Naive thymus-derived CD4-positive, alpha-beta T cell (primary cell): ENCODE measurements at places on chromosomes 3 and 15. TPM values are rescaled to one million over a fixed set of nuclear protein-coding genes. Genes with fewer than 3 reads are reported as not detected.

Gene SH2D7
- 0.10 TPM in 1 of 2 replicates, not detected in the other for total RNA-seq

Gene ZMYND10
- total RNA-seq, result 2.8 TPM

DNA sequence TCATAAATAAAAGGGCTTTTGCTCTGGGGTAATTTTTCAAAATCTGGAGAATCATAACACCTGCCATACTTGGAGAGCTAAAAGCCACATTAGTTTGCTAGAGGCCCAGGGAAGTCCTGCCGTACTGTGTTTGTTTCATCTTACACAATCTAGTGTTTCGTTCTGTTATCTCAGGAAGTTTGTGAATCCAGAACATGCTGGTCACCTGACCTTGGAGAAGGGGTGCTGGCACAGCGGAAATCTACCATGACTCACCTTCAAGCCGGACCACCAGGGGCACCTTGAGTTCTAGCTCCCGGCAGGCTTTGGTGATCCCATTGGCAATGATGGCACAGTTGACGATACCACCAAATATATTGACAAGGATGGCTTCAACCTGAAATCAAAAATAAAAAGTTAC, 253.9 kb downstream of the SUCLG2 start:
- H3K27me3 ChIP-seq, result no peaks in the 10 kb centered on the region
- H3K27ac ChIP-seq, result no peak overlapping the region
- H3K4me1 ChIP-seq, result no peaks in the 10 kb centered on the region
- no peak for DNase-seq
- peaks cover 29% of the 10 kb centered on the region for H3K36me3 ChIP-seq

DNA sequence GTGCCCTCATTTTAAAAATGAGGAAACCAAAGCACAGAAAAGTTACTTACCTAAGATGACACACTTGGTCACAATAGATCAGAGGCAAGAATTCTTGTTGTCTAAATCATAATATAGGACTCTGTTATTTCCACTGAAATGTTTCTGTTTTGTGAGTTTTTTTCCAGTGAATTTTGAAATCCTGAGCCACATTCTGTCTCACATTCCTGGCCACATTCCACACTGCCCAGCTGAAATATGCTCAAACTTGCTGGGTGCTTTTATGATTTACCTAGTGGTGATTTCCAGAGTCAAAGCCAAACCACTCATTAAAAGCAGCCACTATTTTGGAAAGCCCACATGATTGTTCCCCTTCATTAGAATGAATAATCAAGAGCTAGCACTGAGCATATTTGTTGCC, 82.3 kb upstream of the NPHP3 start:
- H3K27me3 ChIP-seq, result no peaks in the 10 kb centered on the region
- no peaks in the 10 kb centered on the region for H3K4me1 ChIP-seq
- no peak for DNase-seq
- H3K36me3 ChIP-seq, result no peaks in the 10 kb centered on the region
- H3K4me3 ChIP-seq, result no peak overlapping the region

- no peaks in the 10 kb centered on the region for H3K27me3 ChIP-seq
- peak; percentile 34 for DNase-seq
- H3K4me3 ChIP-seq, result no peak overlapping the region
- H3K36me3 ChIP-seq, result peaks cover 100% of the 10 kb centered on the region
- no peak overlapping the region for H3K27ac ChIP-seq
Measured at GRCh38 chr3:128068156-128068620, 16.0 kb downstream of the SEC61A1 start.

- H3K36me3 ChIP-seq, result no peaks in the 10 kb centered on the region
- no peaks in the 10 kb centered on the region for H3K27me3 ChIP-seq
- no peak overlapping the region for H3K27ac ChIP-seq
- no peak overlapping the region for H3K4me3 ChIP-seq
- DNase-seq, result no peak
Measured at GRCh38 chr3:66041828-66042227, 3.1 kb upstream of the MAGI1 start.

GRCh38 chr3:61541694-61542093, 19.7 kb upstream of the PTPRG start:
- DNase-seq, result no peak
- H3K36me3 ChIP-seq, result no peaks in the 10 kb centered on the region
- no peak overlapping the region for H3K4me3 ChIP-seq
- H3K4me1 ChIP-seq, result no peaks in the 10 kb centered on the region

GRCh38 chr15:41988896-41989572, 16.7 kb upstream of the EHD4 start:
- no peak overlapping the region for H3K4me3 ChIP-seq
- H3K36me3 ChIP-seq, result no peaks in the 10 kb centered on the region
- no peak for DNase-seq

DNA sequence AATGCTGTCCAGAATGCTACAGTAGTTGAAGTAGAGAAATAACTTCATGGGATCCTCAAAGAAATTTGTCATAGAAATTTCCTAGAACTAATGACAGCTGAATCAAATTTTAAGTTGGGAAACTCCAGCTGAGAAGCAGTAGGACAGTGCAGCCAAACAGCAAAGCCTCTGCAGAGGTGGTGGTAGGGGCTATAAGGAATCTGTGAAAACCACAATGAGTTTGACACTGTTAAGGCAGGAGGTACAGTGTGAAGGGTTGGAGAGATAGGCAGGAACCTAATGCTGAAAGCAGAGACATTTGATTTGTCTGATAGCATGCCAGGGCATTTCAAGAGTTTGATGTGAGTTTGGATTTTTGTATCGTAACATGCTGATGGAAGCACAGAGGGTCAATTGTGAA, 22.0 kb downstream of the ASTE1 start:
- H3K27me3 ChIP-seq, result no peaks in the 10 kb centered on the region
- H3K4me1 ChIP-seq, result no peaks in the 10 kb centered on the region
- H3K36me3 ChIP-seq, result no peaks in the 10 kb centered on the region
- no peak overlapping the region for H3K27ac ChIP-seq
- no peak overlapping the region for H3K4me3 ChIP-seq

DNA sequence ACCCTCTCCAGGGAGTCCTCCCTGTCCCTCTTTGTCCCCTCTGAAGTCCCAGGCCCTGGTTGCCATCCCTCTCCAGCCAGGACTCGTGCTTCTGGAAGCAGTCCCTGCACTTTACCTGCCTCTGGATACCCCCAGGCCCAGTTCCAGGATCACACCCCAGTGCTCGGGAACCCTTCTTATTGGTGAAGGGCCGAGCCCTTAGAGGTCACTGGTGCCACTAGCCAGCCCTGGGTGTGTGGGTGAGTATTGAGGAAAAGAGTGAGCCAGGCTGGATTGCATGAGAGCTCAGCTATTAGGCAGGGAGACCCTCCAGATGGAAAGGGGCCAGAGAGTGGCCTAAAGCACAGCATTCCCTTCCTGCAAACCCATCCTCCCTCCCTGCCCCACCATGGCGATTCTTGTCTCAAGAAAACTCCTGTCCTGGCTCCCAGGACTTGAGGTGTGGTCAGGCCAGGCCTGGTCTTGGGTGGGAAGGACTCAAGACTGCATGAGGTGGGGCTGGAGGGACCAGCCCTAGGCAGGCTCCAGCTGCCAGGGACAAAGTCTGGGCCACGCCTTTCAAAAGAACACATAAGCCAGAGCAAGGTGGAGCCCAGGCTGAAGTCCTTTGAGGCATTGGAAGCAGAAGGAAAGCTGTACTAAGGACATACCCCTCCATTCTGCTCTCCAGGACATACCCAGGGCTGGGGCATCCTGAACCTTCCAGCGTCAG, 4.8 kb upstream of the PHGR1 start:
- H3K27me3 ChIP-seq, result no peaks in the 10 kb centered on the region
- H3K4me3 ChIP-seq, result no peak overlapping the region
- DNase-seq, result no peak
- no peaks in the 10 kb centered on the region for H3K36me3 ChIP-seq
- no peak overlapping the region for H3K27ac ChIP-seq

DNA sequence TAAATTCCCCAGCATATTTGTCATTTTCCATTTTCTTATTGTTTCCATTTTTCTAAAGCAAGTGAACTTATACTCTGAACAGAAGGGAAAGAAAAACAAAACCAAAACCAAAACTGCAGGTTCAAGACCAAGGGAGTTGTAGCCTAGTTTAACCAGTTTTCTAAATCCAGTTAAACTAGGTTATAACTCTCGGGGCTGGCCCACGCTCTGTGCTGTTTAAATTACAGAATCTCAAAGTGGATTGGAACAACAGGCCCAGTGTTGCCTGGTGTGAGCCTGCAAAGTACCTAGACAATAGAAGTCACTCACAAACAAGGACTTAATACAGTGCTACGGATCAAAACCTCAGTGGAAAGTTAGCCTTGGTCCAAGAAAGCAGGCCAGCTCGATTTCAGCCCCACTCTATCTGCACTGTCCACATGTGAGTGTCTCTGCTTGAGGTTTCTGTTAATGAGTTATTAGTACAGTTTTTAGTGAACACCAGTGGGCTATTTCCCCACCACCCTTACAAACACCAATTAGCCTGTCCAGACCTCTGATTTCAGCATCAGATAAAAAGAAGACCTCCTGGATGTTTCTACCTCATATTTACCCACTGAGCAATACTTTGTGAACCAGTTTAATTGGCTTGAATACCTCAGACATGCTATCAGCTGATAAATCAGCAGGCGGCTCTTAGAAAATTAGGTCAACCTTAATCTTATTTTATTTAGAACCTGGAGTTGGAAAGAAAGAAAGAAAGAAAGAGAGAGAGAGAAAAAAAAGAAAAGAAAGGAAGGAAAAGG, 93.8 kb upstream of the PDZRN3 start:
- H3K4me3 ChIP-seq, result no peak overlapping the region
- H3K36me3 ChIP-seq, result no peaks in the 10 kb centered on the region
- no peak for DNase-seq
- H3K4me1 ChIP-seq, result no peaks in the 10 kb centered on the region
- H3K27me3 ChIP-seq, result no peaks in the 10 kb centered on the region

DNA sequence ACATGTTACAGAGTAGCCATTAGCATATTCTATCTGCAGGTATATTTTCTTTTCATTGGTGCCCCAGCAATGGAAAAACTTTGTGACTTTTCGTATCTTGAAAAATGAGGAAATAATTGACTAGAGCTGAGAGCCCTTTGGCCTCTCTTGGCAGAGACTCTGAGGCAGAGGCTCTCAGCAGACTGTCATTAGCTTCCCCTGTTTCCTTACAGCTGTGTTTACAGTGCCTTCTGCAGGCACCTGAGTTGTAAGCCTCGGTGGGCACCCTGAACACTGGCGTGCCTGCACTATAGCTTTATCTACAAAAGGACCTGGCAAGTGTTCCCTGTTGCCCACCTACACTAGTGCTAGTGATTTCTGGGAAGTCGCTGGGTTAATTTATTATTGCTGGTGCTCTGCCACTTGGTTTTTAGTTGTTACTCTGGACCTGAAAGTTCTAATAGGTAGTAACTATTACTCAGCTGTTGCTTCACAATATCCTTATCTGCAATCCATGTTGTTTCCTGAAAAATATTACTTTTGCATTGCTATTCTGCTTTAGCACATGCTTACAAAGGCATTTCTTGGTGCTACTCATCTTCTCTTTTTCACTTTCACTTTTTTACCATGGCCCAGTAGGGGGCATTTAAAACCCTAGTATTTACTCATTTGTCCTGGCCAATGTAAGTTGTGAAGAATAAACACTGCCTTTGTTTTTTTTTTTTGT, 7.8 kb upstream of the GPR171 start:
- no peaks in the 10 kb centered on the region for H3K36me3 ChIP-seq
- no peak for DNase-seq
- no peak overlapping the region for H3K27ac ChIP-seq

- no peak overlapping the region for H3K27ac ChIP-seq
- peaks cover 3% of the 10 kb centered on the region for H3K27me3 ChIP-seq
- H3K4me1 ChIP-seq, result no peaks in the 10 kb centered on the region
Measured at GRCh38 chr3:180704532-180704931, 25.2 kb upstream of the CCDC39 start.

- H3K4me3 ChIP-seq, result no peak overlapping the region
- no peaks in the 10 kb centered on the region for H3K36me3 ChIP-seq
- no peak overlapping the region for H3K27ac ChIP-seq
- no peaks in the 10 kb centered on the region for H3K4me1 ChIP-seq
- no peak for DNase-seq
Measured at GRCh38 chr3:8621872-8622271, 22.7 kb downstream of the SSUH2 start.

- DNase-seq, result no peak
- H3K36me3 ChIP-seq, result no peaks in the 10 kb centered on the region
- H3K27me3 ChIP-seq, result no peaks in the 10 kb centered on the region
- H3K4me1 ChIP-seq, result no peaks in the 10 kb centered on the region
Measured at GRCh38 chr3:106097817-106098435, 229.1 kb upstream of the CBLB start.

DNA sequence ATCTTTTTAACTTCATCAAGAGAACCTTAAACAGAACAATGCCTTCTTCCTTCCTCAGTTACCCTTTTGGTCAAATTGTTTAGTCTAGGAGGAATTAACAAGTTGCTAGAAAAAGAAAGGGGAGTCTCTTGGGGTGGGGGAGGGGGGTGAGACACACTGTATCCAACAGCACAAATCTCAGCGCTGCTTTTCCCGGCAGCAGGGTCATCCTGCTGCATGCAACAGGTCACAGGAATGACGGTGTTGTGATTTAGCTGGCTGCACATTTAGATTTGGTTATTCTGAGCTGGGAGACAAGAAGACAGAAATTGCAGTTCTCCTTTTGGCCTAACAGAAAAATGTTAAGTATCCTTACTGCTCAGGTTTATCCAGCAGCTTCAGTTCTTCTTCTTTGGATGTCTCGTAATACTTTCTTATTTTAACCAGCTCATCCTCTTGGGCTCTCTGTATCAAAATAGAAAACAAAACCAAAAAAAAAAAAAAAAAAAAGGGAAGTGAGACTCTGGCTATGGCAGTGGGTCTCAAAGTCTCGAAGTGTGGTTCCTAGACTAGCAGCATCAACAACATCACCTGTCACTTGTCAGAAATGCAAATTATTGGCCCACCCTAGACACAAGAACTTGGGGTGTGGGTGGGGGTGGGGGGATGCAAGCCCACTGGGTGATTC, 190.5 kb downstream of the GREM1 start:
- H3K4me3 ChIP-seq, result no peak overlapping the region
- H3K4me1 ChIP-seq, result no peaks in the 10 kb centered on the region
- H3K27ac ChIP-seq, result no peak overlapping the region
- H3K27me3 ChIP-seq, result no peaks in the 10 kb centered on the region
- no peak for DNase-seq

GRCh38 chr15:95972041-95972553, 358.4 kb upstream of the NR2F2 start:
- no peak for DNase-seq
- no peaks in the 10 kb centered on the region for H3K4me1 ChIP-seq
- no peak overlapping the region for H3K4me3 ChIP-seq
- no peaks in the 10 kb centered on the region for H3K27me3 ChIP-seq

DNA sequence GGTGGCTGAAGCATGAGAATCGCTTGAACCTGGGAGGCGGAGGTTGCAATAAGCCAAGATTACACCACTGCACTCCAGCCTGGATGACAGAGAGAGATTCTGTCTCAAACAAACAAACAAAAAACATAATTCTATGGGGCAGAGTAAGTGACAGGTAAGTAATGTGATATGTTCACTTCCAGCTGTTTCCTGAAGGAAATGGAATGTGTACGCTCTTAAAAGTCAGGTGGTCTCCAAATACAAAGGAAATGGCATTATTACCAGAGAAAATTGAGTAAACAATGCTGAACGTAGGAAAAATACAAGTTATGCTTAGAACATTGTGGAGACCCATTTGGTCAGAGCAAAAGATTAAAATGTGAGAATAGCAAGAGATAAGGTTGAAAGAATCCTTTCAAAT, 278.5 kb downstream of the SCAPER start:
- H3K4me1 ChIP-seq, result no peaks in the 10 kb centered on the region
- no peaks in the 10 kb centered on the region for H3K36me3 ChIP-seq
- DNase-seq, result no peak
- no peak overlapping the region for H3K4me3 ChIP-seq
